ENCODE measurements at places on chromosomes 4 and X. TPM values are rescaled to one million over a fixed set of nuclear protein-coding genes. Genes with fewer than 3 reads are reported as not detected.

The ZNF718 gene
- polyA plus RNA-seq: 2.3 TPM

The ZDHHC9 gene
- 49.9 TPM for polyA plus RNA-seq

The CNGA1 gene
- polyA plus RNA-seq: 4.6 TPM

The DYNLT3 gene
- polyA plus RNA-seq: 36.4 TPM

The UNC5C gene
- 6.9 TPM for polyA plus RNA-seq

The NPNT gene
- 233 TPM for polyA plus RNA-seq

The NXF2B gene
- not detected for polyA plus RNA-seq

The KLHL2 gene
- 8.2 TPM for polyA plus RNA-seq

The ZNF827 gene
- polyA plus RNA-seq: 7.8 TPM

The PITX2 gene
- 147 TPM for polyA plus RNA-seq

The FGFBP2 gene
- 2.2 TPM for polyA plus RNA-seq

The HPSE gene
- 3.8 TPM for polyA plus RNA-seq

The CYSLTR1 gene
- polyA plus RNA-seq: 0.50 TPM

The ANAPC10 gene
- polyA plus RNA-seq: 27.2 TPM

The QRFPR gene
- polyA plus RNA-seq: not detected

The TRIM60 gene
- not detected for polyA plus RNA-seq

The AADAT gene
- polyA plus RNA-seq: 11.1 TPM

The CABS1 gene
- not detected for polyA plus RNA-seq

The RASL11B gene
- polyA plus RNA-seq: 7.6 TPM

The RBMXL3 gene
- not detected for polyA plus RNA-seq
